ENCODE measurements at places on chromosomes 7 and 10. TPM values are rescaled to one million over a fixed set of nuclear protein-coding genes. Genes with fewer than 3 reads are reported as not detected.

Gene GRK5
- 3.8 TPM for total RNA-seq

GRCh38 chr10:31120961-31121685 is 89.5 kb upstream of the ZNF438 start:
- DNase-seq: no peak

GRCh38 chr10:79409726-79410085 is 35.7 kb downstream of the ZCCHC24 start:
- no peak for DNase-seq

DNA sequence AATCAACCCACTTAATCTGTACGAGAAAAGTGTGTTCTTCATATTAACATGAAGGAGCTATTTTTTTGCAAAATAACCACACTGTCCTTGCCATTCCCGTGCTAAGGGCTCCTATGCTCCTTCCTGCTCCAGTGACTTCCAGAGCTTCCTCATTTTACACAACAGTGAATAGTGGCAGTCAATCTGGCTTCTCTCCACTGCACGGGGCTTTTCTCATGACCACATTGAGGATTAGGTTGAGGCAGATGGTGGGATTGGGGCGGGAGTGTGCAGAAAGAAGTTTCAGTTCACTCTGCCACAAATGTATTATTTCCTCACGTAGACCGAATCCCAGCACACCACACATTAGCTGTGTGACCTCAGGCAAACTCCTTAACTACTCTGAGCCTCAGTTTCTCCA is 235.1 kb downstream of the ARHGAP12 start:
- no peak for DNase-seq

Data from kidney epithelial cell (primary cell).